GM19239 (cell line): ENCODE measurements at places on chromosomes 4 and X.

DNA sequence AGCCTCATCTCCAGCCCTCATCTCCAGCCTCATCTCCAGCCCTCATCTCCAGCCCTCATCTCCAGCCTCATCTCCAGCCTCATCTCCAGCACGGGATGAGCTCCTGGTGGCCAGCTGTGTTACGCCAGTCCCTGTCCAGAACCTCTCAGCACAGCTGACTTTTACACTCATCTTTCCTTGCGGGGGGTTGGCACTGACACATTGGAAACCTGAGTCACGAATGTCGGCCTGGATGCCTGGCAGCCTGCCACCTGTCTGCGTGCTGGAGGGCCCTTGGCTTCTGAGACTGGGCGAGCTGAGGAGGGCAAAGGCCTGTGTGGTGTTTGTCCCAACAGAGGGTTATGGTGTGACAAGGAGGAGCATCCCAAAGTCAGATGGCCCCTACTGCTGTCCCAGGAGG is 66.1 kb upstream of the HGFAC start:
- DNase-seq: no peak

DNA sequence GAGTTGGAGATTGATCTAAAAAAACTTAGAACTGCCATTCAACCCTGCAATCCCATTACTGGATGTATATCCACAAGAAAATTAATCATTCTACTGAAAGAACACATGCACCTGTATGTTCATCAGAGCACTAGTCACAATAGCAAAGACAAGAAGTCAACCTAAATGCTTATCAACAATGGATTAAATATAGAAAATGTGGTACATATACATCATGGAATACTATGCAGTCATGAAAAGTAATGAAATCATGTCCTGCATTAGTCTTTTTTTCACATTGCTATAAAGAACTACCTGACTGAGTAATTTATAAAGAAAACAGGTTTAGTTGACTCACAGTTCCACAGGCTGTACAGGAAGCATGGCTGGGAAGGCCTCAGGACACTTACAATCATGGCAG is 850.5 kb downstream of the TECRL start:
- no peak for DNase-seq

GRCh38 chrX:78063687-78064086 is 40.4 kb upstream of the PGK1 start:
- no peak for DNase-seq

DNA sequence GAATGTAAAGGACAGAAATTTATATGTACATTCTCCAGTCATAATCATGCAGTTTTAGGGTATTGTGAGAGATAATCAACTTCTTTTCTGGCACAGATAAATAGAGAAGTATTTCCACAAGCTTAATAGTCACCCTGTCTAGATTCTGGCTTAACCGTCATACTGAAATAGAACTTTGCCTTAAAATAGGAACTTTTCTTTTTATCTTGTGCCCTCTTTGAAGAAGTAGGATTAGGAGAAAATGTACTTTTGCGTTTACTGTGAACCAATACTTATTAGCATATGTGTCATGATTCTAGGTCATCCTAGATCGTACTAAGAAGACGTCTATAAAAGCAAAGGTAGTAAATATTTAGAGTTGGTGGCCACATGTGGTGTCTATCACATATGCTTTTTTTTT is 95.4 kb downstream of the NFKB1 start:
- DNase-seq: no peak

- DNase-seq: no peak
Observed at GRCh38 chrX:43707812-43708548, 51.9 kb downstream of the MAOA start.

GRCh38 chr4:144384408-144384807 is 243.9 kb upstream of the GYPA start:
- DNase-seq: no peak

GRCh38 chrX:27675493-27675892 is 85.3 kb downstream of the DCAF8L2 start:
- DNase-seq: no peak
